ENCODE measurements at places on chromosomes 2 and 18.

DNA sequence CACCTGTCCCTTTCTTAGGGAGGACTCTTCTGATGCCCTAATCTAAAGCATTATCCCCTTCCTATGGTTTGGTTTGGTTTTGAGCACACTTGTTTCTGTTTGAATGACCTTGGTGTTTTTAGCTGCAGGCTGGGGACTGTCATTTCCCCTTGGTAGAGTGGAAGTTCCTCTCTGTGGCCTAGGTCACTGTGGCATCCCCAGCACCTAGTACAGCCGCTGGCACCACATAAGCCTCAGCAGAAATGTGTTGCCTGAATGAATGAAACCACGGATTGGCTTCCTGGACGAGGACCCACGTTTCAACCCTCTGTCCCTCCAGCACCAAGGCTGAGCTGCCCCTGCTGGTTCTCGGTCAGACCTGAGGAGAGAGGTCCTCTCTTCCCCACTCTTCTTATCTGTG, 159.9 kb downstream of the CTIF start:
- no peak for DNase-seq

- no peak for DNase-seq
Observed at GRCh38 chr2:10962004-10962403, 50.3 kb downstream of the KCNF1 start.

DNA sequence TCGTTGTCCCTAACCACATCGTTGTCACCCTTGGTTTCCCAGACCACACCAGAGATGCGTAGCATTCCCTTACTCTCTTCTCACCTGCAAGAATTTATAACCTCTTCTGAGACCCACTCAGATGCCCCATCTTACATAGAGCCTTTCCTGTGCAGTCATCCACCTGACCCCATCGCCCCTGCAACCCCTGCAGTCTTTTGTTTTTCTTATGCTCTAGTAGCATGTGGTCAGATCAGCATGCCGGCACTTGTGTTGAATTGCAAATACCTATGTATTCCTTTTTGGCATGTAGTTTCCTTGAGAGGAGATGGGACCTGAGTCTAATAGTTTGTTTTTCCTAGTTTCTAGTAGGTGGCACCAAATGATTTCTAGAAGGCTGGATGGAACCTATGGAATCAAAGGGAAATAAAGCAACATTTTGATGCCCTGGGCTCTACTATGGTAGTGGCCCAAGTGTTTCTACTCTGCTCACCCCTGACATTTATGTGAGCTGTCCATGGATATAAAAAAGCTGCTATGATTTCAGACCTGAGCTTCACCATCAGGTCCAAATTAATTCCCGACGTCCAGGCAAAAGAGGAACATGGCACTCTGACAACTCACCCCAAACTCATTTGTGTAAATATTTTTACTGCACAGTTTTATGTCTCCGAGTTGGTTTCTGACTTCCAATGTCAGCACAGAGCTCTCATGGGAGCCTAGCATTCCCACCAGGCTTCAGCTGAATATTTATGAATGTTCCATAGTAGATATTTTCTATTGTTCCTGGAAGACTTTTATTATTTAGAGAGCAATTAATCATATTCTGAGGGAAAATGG, 143.6 kb downstream of the RNF144A start:
- no peak for DNase-seq

- DNase-seq, result no peak
Observed at GRCh38 chr2:161373942-161374341, 42.2 kb upstream of the TBR1 start.

DNA sequence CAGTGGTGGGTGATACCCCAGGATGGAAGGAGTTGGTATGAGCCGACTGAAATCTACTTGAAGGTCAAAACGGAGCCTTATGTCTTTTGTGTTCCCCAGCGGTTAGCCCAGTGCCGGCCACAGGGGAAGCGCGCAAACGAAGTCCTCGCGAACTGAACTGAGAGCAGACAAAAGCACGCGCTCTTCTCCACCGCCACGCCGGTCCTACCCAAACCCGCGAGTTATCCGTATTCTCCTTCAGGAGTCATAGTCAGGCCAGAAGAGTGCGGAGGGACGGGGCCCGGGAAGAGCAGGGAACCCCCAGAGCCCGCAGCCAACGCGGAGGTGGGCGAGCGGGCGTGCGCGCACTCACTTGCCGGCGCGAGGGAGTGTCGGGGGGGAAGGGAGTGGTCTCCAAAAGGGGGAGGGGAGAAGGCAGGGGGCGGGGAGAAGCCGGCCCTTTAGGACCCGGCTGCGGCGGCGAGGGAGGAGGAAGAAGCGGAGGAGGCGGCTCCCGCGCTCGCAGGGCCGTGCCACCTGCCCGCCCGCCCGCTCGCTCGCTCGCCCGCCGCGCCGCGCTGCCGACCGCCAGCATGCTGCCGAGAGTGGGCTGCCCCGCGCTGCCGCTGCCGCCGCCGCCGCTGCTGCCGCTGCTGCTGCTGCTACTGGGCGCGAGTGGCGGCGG, at the start of gene IGFBP2:
IGFBP2 (plus strand) TSS at position 469 of the 664 bp plus-strand sequence; CDS start at position 573, 104 bp downstream.
- DNase-seq, result no peak

DNA sequence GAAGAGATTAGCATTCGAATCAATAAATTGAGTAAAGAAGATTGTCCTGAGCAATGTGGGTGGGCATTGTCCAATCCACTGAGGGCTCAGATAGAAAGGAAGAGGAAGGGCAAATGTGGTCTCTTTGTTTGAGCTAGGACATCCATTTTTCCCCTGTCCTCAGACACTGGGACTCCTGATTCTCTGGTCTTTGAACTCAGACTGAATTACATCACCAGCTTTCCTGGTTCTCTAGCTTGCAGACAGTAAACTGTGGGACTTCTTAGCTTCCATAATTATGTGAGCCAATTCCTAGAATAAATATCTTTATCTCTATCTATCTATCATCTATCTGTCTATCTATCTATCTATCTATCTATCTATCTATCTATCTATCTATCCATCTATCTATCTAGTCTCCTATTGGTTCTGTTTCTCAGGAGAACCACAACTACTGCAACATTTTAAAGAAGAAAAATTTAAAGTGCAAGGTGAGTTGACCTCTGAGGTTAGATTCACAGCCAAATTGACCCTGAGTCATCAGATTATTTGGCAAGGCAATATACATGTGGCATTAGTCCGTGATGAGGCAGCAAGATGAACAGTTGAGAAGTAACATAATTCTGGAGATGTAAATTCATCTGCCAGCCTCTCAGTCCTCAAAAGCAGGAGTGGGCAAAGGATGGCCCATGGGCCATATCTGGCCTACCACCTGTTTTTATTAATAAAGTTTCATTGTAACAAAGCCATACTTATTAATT, 191.4 kb downstream of the PDE11A start:
- no peak for DNase-seq

- no peak for DNase-seq
Observed at GRCh38 chr2:118321432-118322105, 233.3 kb downstream of the INSIG2 start.

- DNase-seq, result no peak
Observed at GRCh38 chr2:129457277-129457818, 522.1 kb upstream of the RAB6C start.

DNA sequence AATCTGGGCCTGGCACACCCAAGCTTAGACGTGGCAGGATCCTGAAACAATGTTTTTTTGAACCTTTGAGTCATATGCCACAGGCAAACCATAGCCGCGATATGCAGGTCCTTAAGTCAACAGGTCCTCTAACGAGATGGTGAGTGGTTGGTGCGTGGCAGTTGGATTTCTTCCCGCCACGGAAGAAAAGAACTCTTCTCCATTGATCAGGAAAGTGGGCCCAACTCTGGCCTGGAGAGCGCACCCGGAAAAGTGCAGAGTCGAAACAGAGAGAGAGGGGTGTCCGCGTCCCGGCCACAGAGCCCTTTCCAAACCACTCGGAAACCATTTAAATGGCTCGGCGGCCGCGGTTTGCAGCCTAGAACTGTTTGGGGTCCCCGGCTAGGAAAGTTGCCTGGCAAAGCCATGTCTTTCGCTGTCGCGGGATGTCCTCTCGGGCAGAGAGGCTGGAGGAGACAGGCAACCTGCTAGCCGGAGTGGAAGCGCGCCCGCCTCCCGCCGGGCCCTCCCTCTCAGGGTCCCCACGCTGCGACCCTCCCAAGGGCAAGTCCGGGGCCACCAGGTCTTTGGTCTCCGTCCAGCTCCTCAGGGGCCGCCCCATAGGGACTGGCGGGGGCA, 777 bp downstream of the GALNT3 start:
- no peak for DNase-seq

GRCh38 chr2:229831805-229832509, 89.9 kb downstream of the TRIP12 start:
- DNase-seq, result no peak

DNA sequence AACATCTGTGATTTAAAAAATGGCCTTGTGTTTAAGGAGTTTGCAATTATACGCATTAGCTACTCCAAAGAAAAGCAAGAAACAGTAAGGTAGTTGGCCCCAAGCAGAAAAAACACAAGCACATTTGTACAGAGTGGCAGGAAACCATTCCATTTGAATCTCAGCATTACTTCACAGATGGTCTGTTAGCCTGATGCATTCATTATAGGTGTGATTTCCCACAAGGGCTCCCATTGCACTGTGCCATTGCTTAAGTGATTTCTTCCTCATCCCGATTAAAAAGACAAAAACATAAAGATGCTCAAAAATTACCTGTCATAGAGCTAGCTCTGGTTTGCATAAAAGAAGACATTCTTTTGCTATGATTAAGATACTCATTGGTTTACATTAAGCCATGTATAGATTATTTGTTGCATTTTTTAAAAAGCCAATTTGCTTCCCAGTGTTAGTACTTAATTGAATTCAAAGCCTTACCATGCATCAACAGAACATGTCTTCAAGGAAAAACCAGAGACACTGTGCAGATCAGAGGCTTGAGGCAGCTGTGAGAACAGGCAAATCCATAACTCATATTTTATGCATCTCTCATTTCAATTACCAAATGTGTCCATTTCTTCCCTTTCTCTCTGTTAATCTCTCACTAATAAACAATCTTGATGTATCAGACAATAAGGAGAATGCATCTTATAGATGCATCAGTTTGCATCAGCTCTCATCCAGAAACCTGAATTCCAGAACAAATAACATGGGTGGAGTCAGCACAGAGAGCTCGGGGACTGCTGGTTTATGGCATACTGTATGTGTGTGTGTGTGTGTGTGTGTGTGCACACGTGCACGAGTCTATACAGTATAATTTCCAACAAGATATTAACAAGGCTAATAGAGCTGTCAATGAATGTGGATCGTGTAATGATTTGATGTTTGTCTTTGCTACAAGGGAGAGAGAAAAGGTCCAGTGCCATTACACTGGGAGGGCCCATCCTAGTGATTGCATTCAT, 558.6 kb upstream of the HS6ST1 start:
- no peak for DNase-seq

DNA sequence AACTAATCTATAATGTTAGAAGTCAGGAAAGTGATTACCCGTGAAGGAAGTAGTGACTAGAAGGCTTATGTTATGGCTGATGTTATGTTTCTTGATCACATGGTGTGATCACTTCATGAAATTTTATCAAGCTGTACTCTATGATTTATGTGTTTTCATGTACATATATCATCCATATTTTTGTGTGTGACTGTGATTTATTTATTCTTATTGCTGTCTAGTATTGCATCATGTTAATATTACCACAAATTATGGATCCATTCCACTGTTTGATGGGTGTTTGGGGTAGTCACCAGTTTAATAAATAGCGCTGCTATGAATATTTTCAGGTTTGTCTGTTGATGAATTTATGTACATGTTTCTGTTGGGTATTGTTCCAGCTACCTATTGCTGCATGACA, 59.4 kb downstream of the SH2D6 start:
- no peak for DNase-seq

DNA sequence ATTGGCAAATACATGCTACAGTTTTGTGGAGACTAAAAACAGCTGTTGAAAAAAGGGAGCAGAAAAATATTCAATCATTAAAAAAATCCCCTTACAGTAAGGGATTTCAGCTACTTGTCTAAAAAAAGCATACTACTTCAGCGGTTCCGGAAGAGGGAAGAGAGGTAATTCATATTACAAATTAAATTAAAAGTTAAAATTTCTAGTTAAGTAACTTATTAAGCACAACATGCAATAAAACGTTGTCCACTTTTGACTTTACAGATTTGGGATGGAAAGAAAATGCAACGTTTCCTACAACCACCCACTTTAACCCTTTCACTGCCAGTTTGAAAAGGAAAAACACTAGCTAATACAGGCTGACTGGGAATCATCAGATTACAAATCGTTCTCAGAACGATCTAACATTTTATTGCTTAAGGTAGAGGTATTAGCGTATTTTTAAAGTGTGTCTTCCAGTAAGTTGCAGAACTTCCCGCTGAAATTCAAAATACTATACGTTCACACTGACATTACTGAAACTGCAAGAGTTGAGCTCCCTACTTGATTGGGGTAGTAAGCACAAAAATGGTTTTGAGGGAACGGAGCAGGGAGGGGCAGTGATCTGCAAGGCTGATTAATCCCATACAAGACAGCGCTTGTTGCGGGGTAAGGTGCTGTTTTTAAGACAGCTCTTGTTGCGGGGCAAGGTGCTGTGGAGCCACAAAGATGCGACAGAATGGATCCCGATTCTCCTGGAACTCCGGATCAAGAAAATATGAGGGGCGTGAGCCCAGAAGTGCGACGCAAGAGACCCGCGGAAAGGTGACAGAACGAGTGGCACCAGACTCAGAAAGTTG, 743 bp downstream of the HADHA start:
- no peak for DNase-seq

DNA sequence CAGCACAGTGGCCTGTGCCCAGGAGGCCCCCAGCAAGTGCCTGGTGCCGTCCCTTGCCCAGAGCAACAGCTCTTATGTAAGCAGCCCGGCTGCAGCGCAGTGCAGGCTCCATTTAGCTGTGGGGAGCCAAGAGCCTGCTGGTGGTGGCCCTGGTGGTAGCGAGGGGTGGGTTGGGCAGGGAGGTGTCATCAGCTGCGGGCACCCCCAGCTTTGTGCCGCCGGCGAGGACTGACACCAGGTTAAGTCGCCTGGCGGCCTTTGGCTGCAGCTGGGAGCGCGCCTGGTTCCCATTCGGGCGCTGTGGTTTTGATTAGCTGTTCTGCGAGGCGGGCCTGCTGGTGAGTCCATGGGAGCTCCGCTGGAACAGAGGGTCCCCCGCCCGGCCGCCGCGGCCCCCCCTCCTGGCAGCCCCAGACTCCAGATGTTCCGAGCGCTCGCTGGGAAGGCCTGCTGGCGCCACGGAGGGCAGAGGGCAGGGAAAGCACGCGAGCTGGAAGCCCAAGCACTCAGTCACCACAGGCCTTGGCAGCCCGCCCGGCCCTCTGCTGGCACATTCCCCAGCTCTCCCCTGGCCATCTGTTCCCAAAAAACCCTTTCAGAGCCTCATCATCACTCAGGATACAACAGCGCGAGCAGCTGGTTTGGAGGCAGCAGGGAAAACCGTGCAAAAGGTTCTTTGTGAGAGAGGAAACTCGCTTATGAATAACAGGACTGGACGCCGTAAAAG, 18.4 kb downstream of the ATOH8 start:
- DNase-seq, result no peak

- DNase-seq, result no peak
Observed at GRCh38 chr2:235773188-235773928, 279.5 kb downstream of the AGAP1 start.

- DNase-seq, result no peak
Observed at GRCh38 chr18:75116809-75117208, 92.1 kb downstream of the PTGR3 start.

Data from activated CD4-positive, alpha-beta T cell treated with anti-CD3 and anti-CD28 coated beads for 1 hour (primary cell).